ENCODE measurements at places on chromosomes 1 and 21.

- DNase-seq, result peak; percentile 78
Measured at GRCh38 chr21:40768056-40768455, 78.9 kb downstream of the DSCAM start.

DNA sequence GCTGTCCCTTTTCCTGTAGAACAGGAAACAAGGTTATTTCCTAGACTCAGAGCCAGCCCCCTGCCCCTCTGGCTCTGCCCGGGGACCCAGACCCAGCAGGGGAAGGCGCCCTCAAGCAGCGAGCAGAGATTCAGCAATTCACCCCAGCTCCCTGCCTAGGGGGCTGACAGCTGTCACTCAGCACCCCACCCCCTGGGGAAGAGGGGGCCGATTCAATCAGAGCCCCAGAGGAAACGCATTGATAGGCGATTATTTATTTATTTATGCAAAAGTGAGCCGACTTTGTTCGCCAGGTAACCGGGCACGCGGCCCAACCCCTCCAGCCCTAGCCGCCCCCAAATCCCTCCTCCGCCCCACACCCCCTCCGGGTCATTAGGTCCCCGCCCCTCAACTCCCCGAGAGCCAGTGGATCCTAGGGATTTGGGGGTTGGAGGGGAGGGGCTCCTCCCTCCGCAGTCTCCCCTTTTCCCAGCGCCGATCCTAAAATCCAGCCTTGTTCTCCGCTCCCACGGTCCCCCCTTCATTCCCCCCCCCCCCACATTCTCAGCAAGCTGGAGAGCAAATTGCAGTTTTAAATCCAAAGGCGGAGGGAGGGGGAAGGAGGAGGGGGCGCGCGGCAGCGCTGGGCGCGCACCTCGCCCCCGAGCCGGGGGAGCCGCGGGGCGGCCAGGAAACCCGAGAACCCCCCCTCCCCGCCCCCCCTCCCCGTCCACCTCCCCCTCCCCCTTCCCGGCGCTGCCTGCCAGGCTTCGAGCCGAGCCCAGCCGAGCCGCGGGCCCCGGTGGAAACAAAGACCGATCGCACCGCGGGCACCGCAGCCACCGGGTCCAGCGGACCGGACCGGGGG is 1.3 kb downstream of the AHDC1 start:
- peak; percentile 41 for DNase-seq

GRCh38 chr1:200733907-200734306 is 4.8 kb upstream of the CAMSAP2 start:
- DNase-seq, result no peak

GRCh38 chr1:216679108-216679507 is 44.1 kb downstream of the ESRRG start:
- no peak for DNase-seq

- DNase-seq, result no peak
Measured at GRCh38 chr1:180540697-180541594, 17.8 kb upstream of the OVAAL start.

DNA sequence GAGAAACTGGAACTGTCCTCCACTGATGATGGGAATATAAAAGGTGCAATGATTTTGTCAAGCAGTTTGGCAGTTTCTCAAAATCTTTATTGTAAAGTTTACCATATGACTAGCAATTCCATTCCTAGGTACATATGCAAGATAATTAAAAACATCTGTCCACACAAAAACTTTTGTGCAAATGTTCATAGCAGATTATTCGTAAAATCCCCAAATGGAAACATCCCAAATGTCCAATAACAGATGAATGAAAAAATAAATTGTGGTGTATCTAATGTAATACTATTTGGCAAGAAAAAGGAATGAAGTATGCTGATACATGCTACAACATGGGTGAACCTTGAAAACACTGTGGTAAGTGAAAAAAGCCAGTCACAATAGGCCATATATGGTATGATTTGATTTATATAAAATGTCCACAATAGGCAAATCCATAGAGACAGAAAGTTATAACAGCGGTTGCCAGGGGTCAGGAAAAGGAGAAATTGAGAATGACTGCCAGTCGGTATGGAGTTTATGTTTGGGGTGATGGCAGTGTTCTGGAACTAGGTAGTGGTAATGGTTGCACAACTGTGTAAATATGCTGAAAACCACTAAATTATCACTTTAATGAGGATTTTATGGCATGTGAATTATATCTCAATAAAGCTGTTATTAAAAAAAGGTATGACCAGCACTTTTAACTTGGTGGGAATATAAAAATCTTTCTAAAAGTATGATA is 81.7 kb upstream of the BEND5 start:
- DNase-seq, result no peak

DNA sequence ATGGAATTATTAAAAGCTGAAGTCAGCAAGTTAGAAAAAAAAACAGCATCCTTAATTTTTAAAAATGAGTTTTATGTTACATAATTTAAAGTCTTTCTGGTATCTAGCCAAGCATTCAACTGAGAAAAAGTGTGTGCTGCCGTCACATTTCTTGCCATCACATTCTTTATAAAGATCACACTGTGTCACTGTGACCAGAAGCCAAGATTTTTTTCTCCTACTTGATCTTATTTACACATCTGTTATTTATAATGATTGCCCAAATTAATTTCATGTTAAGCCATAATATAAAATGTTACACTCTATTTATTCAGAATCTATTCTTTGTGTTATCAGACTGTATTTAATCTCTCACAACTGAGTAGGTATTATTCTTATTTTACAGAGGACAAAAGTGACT is 1603.7 kb downstream of the PLA2G4A start:
- DNase-seq, result no peak

DNA sequence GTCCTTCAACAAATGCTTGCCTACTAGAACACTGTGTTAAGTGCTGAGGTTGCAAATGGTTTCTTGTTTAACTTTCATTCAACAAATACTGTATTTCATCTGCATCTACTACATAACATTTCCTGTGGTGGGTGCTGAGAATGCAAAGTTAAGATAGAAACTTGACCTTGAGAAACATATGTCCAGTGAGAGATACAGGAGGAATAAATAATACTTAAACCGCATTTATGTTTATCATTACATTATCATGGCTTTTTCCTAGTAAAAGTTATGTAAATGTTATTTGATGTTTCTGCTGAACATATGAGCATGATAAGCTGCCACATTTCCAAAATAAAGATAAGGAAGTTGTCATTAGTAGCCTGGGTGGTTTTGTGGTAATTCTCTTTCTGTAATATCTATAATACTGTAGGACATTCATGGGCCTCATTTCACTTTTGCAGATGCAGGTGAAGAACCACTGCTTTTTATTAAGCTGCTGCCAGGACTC is 590.4 kb downstream of the PLPP3 start:
- no peak for DNase-seq

DNA sequence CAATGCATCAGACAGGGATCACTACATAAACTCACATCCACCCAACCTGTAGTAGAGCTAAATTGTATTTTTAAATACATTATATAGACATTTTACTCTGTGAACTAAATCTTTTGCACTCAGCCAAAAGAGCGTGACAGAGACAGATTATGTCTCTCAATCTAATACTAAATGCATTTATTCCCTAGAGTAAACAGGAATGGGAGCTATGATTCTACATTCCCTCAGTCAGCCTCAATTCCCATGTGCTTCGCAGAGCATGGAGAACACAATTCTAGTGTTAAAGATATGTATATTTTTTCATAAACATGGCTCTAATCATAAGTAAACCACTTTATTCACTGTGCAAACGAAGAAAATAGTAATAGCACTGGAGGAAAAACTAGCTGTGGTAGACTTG is 16.5 kb downstream of the PIGK start:
- no peak for DNase-seq

- no peak for DNase-seq
Measured at GRCh38 chr1:56469640-56470371, 109.6 kb downstream of the PLPP3 start.

DNA sequence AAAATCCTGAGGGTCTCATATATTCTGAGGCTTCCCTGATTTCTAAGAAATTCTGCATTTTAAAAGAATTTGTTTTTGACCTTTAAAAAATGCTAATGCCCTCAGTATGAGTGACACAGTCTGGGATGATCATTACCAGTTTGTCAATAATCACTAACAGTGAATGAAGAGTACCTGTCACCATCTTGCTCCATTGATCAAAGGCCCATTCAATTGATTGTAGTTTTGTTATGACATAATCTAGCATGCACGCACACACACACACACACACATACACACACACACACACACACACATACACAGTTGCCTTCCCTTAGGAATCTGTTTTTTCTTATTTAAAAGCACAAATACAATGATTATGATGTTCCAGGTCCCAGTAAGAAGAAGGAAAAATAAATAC is 250.4 kb downstream of the NFIA start:
- DNase-seq, result no peak

DNA sequence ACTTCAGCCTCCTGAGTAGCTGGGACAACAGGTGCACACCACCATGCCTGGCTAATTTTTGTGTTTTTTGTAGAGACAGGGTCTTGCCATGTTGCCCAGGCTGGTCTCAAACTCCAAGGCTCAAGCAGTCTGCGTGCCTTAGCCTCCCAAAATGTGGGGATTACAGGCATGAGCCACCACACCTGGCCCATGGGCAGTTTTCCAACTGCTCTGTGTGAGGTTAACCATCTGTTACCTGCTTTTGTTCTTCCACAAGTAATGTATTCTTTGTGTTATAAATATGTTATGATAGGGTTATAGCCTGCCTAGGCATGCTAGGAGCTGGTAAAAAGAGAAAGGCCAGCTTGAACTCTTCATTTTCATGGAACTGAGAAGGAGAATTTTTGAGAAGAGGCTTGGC is 30.7 kb downstream of the TUFT1 start:
- DNase-seq, result peak; percentile 89

DNA sequence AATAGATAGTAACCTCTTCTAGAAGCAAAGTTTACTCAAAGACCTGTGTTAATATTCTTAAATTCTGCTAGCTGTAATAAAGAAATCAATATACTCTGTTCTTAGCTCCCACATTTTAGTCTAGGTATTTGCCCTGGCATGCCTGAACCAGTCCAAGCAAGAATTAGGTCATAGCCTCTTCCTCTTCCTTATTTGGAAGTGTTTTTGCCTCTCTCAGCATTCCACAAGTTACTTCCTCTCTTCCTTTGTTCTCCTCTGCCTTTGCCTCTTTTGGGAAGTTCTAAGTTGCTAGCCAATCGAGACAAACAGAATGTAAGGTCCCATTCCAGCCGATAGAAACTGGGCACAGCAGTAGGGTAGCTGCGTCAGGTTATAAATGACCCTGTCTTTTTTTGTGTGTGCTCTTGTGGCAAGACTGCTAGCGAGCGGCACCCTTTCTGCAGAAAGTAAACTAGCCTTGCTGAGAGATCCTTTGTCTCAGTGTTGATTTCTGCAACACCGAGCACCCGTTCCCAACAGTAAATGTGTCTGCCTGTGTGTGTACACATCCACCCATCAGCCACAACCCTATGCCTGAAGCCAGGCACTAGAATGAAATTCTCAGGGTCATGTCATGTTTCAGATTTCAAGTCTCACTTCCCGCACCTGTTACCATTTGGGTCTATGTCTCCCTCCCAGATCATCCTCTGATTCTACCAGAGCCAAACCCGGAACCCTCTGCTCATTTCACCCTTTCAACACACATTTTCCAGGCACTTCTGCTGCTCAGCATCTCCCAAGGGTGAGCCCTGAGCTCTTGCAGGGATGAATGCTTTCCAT is 37.5 kb downstream of the LRRC3 start:
- no peak for DNase-seq

- no peak for DNase-seq
Measured at GRCh38 chr1:19533626-19534025, 48.3 kb upstream of the CAPZB start.

- no peak for DNase-seq
Measured at GRCh38 chr1:31058012-31058411, 7.5 kb downstream of the PUM1 start.

- no peak for DNase-seq
Measured at GRCh38 chr1:199279872-199280645, 641.2 kb downstream of the PTPRC start.

DNA sequence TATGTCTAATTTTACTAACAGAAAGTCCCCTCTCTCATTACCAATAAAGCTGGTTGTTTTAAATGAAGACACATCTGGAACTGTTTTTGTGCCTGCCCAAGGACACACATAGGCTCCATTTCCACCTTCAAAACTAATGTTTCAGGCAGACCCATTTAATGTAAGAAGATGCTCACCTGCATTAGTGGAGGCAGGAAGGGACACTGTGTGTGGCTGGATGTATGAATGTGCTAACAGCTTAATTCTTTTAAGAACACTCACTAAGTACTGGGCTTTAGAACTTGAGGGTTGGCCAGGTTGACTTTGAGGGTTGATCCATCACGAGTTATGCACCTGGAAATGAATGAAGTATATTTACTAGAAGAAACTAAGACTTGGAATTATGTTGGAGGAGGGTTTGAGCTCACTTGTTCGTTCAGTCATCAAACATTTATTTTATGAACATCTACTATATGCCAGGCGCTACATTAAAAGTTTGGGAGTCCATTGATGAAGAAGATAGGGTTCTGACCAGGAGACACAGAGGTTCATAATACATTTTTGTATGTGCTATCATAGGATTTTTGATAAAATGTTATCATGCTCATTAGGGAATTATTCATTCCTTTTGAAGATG is 5.4 kb downstream of the JUN start:
- no peak for DNase-seq

DNA sequence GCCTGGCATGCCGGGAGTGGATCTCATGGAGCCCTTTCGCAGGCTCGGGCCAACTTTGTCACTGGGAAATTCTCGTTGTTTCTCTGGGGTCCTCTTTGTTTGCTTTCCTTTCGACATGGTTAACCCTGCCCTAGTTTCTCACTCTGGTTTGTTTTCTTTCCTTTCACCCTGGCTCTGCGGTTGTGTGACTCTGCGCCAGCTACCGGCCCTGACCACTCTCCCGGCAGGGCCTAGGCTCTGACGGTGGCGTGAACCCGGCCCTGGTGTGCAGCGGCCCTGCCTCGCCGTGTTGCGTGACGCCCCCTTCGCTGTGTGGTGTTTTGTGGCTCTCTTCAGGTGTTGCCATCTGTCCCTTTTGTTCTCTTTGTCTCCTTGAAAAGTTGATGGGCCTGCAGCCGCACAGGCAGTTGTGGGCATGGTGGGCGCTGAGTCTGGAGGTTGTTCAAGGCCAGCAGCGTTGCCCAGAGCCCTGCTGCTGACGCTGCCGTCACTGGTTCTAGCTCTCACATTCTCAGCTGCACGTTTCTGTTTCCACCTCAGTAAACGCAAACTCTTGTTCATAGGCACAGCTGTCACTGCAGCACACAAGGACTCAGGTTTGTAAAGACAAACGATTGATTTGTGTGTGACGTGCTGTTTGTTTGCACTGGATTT is 64.6 kb upstream of the DIP2A start:
- peak; percentile 40 for DNase-seq

GRCh38 chr1:10033359-10033845 is 644 bp downstream of the UBE4B start:
- DNase-seq, result peak; percentile 43
